Stimulated activated naive CD8-positive, alpha-beta T cell treated with anti-CD3 and anti-CD28 coated beads, Interleukin-15, Interleukin-2, amounts not matched to agents 100 U/mL and 50 U/mL, for 24 hours (primary cell): ENCODE measurements at places on chromosomes 1 and 21.
A peak's percentile ranks its signal among the peaks of the same experiment; 100 is the strongest.

DNA sequence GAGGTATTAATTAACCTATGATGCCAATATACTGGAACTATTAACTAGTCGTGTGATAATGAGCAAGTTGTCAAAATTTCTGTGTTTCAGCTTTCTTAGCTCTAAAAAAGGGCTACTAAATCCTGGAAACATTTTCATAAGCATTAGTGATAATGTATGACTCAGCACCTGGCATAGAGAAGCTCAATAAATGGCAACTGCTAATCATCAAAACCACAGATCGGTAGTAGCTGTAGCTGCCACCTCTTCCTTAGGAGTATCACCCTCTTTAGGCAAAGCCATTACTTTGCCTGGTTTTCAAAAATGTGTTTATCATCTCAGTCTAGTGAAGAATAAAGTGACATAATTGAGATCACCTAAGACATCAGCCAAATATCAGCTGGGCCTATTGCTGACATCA, 75.5 kb downstream of the TPR start:
- DNase-seq = no peak

DNA sequence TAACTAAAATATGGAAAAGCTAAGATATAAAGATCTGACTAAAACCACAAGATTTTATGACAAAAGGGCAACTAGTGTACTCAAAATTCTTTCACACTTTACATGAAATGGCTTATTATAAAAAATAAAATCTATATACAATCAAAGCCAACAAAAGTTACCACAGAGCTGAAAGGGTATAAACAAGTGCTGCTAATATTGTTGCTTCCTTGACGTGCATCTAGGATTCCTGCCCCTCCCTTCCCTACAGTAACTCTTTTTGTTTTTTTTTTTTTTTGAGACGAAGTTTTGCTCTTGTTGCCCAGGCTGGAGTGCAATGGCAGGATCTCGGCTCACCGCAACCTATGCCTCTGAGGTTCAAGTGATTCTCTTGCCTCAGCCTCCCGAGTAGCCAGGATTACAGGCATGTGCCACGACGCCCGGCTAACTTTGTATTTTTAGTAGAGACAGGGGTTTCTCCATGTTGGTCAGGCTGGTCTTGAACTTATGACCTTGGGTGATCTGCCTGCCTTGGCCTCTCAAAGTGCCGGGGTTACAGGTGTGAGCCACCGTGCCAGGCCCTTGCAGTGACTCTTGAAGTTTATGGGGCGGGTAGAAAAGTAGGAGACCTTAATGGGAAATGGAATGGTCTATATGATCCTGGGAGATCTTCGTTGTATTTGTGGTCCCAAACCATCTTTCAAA, 4.5 kb downstream of the SRSF4 start:
- DNase-seq = no peak

- peak; percentile 16 for DNase-seq
Measured at GRCh38 chr1:200150721-200151120, 123.2 kb downstream of the NR5A2 start.

GRCh38 chr1:111593403-111594305, 25.9 kb upstream of the RAP1A start:
- DNase-seq = no peak

GRCh38 chr1:221809091-221810029, 67.5 kb upstream of the DUSP10 start:
- peak; percentile 30 for DNase-seq

- DNase-seq = no peak
Measured at GRCh38 chr21:27306791-27307775, 340.2 kb upstream of the ADAMTS5 start.

DNA sequence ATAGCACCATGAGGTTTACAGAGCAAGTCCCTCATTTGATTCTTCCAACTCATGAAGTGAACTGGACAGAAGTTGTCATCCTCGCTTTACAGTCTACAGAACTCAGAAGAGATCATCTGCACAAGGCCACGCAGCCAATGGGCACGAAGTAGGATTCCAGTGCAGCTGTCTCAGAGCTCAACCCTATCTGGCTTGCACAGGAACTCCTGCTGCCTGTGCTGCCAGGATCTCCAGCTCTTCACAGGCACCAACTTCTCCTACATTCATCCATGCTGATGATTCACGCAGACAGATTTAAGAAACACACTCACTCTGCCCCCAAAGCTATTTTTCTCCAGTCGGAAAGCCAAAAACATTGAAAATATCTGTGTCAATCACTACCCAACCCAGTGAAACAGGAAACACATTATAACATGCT, 157.0 kb downstream of the RERE start:
- DNase-seq = no peak

DNA sequence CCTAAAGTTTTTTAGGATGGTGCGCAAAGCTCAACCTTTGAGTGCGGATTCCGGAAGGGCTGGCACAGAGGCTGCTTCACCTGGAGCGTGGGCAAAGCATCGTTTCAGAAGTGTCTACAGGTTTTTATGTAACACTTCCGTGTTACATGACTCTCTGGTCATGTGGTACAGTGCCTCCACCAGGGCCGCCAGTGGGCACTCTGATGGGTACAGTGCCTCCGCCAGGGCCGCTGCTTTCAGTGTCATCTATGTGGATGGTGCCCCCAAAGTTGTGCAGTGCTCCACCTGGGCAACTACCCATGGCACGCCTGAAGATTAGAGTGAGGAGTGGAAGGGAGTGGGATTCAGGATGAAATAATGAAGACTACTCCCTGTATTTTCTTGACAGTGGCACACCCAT, 101.4 kb upstream of the C1orf174 start:
- DNase-seq = no peak

GRCh38 chr1:203842559-203842876, 18.9 kb upstream of the SNRPE start:
- DNase-seq = no peak

DNA sequence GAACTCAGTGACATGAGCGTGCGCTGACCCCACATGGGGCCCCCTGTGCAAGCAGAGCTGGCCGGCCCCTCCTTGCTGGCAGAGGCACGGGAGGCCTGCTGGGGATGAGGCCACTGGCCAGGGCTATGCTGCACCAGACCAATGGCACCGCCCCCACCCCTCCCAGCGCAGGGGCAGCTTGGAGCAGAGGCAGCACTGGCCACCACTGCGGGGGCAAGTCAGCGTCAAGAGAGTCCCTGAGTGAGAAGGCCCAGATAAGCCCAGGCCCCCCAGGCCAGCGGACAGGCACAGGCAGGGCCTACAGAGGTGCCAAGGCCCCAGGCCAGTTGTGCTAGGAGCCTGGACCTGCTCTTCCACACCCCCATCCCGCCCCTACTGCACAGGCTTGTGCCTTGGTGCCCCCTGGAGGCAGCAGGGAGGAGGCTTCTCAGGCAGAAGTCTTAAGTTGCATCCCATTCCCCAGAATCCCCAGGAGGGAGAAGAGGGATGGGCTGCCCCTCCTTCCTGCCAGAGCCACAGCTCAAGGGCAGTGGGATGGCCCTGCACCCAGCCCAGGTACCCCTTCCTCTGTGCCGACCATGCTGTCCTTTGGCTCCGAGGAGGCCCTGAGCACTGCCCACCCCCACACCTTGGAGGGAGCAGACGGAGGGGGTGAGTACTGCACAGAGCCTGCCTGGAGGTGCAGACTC, 35.8 kb downstream of the EPHX1 start:
- peak; percentile 49 for DNase-seq

DNA sequence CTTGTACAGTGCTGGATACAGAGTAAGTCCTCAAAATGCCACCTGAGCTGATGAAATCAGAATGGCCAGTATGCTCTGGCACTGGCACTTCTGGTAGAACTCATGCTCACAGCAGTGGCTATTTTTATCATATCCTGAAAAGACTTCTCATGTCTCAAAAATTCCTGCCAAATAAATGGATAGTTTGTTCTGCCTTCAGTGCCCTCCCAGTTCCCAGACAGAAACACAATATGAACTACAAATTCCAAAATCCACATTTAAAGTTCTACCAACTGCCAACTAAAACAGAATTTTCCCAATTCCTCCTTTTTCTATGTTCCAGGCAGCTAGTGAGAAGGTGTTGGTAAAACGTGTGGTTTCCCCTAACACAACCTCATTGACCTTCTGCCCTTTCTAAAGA, 51.4 kb upstream of the RGS1 start:
- DNase-seq = no peak

- DNase-seq = peak; percentile 69
Measured at GRCh38 chr1:168520052-168520751, 23.6 kb downstream of the XCL2 start.

- no peak for DNase-seq
Measured at GRCh38 chr1:198933515-198934222, 294.8 kb downstream of the PTPRC start.

DNA sequence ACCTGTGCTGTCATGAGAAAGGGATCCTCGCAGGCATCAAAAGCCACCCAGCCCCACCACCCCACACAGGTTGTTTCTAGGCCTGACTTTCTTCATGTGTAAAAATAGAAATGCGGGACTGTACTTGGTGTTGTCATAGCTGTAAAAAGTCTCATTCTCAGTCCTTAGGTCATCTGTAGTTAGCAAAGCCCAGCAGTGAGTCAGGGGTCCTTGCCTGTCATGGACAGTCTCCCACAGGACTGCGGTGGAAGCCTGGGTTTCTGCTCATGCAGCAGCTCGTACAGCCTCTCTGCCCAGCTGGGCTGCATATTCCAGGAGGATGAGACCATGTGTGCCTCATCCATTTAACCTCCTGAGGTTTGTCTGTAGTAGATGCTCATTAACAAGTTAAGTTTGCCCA, 58.2 kb downstream of the MRPS6 start:
- no peak for DNase-seq

DNA sequence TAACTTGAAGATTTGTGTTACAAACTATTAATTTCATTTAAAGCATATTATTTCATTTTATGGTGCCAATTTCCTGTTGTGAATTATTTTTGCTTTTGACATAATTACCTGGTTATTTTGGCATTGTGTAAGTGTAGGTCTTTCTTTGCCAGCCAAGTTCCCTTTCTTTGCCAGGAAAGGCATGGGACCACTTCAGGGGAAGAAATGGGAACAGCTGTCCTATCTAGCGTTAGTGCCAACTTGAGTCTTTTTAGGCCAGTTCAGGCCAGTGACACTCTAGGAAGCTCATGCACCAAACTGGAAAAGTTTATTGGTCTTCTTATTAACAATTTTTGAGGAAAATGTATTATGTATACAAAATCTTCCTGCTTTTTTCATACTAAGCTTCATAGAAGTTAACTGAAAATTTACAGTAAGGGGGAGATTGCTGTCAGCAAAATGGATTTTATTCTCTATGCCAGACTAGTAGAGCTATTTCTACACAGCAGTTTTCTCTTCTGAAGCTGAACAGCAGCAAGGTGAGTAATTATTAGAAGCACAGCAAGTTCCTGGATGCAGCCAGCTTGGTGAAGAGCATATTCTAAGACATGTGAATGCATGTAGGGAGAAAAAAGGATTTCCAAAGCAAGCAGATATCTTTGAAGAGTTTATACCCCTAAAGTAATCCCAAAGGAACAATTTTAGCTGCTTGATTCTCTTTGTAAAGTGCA, 914.6 kb upstream of the ADGRL4 start:
- no peak for DNase-seq

DNA sequence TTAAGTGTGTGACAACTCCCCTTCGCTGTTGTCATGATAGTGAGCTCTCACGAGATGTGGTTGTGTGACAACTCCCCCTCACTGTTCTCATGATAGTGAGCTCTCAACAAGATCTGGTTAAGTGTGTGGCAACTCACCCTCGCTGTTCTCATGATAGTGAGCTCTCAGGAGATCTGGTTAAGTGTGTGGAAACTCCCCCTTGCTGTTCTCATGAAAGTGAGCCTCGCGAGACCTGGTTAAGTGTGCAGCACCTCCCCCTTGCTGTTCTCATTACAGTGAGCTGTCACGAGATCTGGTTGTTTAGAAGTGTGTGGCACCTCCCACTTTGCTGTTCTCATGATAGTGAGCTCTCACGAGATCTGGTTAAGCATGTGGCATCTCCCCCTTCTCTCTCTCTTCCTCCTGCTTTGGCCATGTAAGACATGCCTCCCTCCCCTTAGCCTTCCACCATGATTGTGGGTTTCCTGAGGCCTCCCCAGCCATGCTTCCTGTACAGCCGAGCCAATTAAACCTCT, 25.1 kb upstream of the LSS start:
- DNase-seq = peak; percentile 39

DNA sequence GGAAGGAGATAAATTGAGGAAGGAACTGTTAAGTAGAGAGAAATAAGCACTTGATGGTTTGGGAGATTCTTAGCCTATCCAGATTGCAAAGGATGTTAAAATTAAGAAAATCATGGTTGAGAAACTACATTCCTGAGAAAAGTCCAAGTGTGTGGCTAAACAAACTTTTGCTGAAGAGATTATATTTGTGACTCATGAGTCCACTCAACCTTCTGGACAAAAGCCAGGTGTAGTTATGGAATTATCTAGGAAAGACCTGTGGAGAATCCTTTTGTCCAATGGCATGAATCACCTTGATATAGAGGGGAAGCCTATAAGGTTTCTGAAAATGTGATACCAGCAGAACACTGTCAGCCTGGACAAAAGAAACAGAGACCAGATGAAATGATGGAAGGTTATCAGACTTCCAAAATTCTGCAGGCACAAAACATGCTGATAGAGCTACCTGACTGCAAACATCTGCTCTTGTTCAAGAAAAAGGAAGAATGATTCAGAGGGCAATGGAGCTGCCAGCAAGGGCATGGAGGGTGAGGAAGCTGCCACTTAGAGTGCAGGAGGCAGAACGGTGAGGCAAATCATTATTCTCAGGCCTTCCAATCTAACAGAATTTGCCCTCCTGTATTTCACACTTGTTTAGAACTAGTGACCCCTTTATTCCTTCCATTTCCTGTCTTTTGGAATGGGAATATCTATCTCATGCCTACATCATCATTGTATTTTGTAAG, 300.6 kb upstream of the PRMT6 start:
- no peak for DNase-seq

DNA sequence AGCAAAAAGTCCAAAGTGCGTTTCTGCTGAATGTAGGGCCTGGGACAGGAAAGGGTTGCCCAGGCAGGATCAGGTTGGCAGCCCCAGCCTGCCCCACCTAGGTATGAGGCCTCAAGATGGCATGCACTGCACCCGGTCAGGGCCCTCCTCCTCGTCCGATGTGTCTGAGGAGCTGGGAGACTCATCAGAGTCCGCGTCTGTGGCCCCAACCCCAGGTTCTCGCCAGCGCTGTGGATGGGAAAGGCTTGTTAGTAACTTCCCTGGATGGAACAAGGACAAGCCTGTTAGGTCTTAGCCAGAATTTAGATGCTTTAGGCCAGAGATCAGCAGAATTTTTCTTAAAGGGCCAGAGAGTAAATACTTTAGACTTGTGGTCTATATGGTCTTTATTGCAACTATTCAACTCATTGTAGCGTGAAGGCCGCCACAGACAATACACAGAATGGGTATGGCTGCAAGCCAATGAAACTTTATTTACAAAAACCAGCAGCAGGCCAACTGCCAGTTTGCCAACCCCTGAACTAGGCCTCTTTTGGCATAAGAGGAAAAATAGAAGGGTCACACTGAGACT, 12.4 kb downstream of the PEA15 start:
- no peak for DNase-seq

GRCh38 chr21:44800103-44800502, 1.5 kb downstream of the UBE2G2 start:
- DNase-seq = no peak

- DNase-seq = no peak
Measured at GRCh38 chr1:172497230-172497629, 35.7 kb upstream of the SUCO start.
